AG04450 (cell line): ENCODE measurements at places on chromosomes 3 and 15.

GRCh38 chr15:57580428-57580827, 11.3 kb upstream of the MYZAP start:
- no peak for DNase-seq

DNA sequence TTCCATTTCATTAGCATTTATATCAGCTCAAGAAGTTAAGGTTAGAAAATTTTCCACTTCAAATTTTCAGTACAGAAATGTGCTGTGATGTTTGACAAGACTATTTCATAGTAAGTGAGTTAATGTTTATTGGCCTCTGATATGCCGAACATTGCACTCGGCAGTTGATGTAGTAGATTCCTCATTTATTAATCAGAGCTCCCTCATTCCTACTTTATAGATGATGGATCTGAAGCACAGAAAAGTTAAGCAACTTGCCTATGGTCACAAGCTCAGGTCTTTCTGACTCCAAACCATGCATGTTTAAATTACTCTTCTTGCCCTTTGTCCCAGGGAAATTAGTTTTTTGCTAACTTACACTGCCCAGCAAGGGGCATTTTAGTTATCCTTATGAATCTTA, 92.0 kb downstream of the ATG7 start:
- no peak for DNase-seq

DNA sequence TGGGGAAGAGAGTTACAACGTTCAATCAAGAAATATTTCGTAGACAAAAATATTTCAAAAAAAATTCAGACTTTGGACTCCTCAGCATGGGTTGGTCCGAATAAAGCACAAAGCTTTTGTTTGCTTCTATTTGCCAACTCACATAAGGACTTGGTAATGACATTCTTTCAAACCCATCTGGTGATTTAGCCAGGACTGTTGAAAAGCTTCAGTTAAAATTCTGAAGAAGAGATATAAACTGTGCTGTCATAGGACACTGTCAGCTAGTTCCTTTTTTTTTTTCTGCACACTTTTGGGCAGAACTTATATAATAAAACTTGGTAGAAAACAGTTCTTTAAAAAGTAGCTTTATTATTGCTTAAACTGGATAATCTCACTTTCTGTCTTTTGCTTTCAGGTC, 660.8 kb upstream of the SGO1 start:
- DNase-seq, result no peak

DNA sequence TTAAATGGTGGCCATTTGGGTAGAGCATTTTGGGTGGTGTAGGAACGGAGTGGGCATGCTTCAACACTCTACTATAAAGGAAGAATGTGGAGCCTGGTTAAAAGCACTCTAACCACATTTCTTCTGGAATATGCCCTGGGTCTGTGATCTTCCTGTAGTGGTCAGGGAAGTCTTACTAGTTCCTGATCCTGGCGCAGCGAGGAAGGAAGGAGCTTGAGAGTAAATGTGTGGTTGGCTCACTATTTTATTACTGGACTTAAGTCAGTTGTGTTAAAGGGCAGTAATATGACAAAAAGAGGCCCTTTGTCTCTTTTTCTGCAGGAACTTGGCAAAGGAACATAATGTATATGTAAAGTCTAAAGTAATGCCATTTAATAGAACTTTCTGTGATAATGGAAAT, 197.6 kb upstream of the ZPLD1 start:
- DNase-seq, result no peak

DNA sequence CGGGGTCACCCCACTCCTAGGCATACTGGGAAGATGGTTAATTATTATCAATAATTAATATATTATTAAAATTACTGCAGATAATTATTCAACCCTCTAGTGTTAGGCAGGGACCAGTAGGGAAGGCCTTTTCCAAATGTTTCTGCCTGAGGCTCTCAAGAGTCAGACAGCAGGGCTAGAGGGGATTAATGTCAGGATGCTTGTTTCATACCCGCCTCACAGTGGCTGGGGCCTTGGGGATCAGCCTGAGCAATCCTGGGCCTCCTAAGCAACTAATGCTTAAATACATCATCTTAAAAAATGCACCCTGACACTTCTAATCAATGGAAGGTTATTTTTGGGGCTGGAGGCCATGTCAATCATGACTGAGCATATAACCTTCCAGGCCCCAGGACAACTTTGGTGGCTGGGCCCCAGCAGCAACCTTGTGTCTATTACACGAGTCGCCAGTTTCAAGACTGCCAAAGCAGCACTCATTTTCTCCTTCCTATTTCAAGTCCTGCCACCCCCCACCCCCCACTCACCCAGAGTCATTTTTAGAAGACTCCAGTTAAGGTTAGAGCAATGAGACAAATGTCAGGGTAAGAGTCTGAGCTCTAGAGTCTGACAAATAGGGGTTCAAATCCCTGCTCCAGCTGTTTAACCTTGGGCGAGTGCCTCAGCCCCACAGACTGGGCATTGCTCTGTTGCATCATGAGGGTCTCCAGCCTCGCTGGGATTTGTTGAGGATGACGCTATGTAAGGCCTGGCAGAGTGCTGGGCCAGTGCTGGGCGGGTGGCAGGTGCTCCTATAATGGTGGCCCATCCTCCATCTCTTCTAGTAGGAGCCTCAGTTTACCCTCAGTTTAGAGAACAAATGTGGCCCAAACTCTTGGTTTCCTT, 6.1 kb downstream of the AMOTL2 start:
- DNase-seq, result no peak

- DNase-seq, result no peak
Observed at GRCh38 chr3:183536238-183536880, 19.1 kb downstream of the KLHL6 start.

DNA sequence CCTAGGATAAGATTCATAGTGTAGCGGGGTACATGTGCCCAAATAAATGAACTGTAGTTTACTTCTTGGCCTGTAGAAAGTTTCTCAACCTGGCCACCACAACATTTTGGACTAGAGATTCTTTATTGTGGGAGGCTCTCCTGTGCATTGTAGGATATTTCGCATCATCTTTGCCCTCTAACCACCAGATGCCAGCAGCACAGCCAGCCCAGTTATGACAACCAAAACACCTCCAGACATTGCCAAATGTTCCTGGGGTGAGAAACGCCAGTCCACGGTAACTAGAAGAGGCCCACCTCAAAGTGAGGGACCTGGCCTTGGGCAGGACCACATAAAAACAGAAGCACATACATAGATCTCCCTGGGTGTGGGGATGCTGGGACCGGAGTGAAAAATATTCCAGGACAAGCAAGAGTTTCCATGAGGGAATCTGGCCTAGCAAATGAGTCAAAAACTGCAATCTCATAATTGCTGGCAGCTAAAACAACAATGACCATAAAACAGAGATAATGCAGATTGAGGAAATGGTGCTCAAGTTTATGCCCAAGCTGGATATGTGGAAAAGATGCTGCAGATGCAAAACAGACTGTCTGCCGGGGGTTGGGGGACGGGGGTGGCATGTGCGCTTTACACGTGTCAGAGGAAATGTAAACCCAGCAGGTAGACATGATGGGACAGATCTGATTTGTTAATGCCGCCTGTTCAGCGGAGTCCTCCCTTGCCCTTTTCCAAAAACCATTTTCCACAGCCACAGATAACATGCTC, 39.7 kb downstream of the ARHGEF3 start:
- no peak for DNase-seq
